ENCODE measurements at places on chromosomes 2 and 18.
A peak's percentile ranks its signal among the peaks of the same experiment; 100 is the strongest.

DNA sequence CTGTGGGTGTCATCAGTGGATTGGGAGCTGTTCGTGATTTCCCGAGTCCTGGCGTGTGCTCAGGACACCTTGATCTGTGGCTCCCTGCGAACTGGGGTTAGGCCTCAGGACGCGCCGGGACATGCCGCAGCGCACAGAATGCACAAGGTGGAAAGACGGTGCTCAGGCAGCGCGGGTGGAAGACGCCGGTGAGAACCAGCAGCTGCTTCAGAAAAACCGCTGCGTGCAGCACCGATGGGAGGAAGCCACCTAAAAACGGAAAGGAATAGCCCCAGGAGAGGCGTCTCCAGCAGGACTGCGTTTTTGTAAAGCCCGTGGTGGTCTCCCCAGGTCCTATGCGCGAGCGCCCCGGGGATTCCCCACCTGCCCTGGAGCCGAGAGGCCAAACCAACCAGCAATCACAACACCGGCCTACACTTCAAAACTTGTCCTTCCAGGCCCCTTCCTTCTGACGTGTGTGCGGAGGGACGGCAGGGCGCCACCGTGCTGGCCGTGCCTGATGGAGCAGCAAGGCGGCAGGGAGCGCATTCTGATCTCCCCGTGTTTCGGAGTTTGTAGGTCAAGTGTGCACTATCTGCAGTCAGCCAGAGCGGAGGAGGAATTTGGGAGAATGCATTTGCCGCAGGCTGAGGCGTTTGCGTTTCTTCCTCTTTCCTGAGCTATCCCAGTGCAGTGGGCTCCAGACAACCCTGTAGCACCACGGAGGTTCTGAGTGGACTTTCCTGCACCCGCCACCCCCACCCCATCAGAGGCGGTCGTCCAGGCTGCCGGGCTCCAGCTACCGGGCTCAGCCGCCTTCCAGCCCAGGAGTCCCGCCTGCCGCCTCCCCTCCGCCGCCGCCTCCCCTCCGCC, 32.2 kb downstream of the RTP5 start:
- peak; percentile 28 for DNase-seq

DNA sequence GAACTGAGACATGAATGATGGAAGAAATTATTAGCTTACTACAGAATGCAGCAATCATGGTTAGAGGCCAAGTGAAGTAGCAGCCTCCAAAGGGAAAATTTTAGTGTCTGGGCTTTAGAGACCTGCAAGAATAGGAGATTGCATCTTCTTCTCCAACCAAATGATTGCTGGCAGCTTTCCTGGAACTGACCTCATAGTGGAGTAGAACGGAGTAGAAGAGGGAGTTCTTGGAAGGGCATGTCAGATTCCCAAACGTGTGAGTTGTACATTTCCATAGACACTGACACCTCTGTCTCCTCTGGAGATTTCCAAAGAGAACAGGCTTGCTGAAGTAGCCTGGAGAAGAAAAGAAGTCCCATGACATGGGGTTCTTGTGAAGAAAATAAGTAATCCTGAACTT, 169.8 kb upstream of the ERBB4 start:
- DNase-seq: peak; percentile 39

DNA sequence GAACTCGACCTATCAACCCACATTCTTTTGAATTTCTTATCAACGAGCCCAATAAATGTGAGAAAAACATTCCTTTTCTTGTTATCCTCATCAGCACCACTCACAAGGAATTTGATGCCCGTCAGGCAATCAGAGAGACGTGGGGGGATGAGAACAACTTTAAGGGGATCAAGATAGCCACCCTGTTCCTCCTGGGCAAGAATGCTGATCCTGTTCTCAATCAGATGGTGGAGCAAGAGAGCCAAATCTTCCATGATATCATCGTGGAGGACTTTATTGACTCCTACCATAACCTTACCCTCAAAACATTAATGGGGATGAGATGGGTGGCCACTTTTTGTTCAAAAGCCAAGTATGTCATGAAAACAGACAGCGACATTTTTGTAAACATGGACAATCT, 378.2 kb downstream of the STK39 start:
- DNase-seq: no peak

- DNase-seq: peak; percentile 54
Observed at GRCh38 chr2:41598161-41598894, 449.5 kb upstream of the PKDCC start.

DNA sequence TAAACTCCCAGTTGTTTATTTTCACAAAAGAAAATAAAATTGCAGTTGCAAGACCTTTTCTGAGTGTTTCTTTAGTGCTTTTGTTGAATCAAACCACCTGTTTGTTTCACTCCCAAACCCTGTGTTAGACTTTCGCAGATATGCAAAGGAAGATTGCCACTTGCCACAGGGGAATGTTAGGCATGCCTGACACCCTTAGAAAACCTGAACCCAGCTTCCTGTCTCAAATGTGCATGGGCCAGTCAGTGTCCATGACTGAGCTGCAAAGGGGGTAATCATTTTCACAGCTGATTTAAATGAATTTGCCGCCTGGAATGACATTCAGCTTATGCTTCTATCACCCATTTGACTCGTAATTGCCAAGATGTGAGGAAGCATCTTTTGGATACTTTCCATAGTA, 17.5 kb downstream of the TGOLN2 start:
- no peak for DNase-seq

GRCh38 chr2:72144632-72145288, 2.9 kb downstream of the CYP26B1 start:
- DNase-seq: no peak

- no peak for DNase-seq
Observed at GRCh38 chr2:5021136-5021535, 671.0 kb upstream of the SOX11 start.

GRCh38 chr18:29823671-29824070, 1218.9 kb downstream of the DSC3 start:
- peak; percentile 0 for DNase-seq

DNA sequence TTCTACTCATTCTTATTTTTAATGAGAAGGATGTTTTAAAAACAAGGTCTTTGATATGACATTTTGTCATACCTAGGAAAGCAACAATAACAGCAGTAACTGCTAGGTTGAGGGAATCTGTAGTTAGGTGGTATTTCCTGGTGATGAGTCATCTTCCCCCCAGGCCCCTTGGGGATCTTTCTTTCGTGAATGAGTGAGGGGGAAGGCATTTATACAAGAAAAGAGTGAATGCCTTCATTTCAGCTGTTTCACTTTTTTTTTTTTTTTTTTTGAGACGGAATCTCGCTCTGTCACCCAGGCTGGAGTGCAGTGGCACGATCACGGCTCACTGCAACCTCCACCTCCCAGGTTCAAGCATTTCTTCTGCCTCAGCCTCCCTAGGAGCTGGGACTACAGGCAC, 108.6 kb downstream of the MAP4K4 start:
- DNase-seq: peak; percentile 79

- no peak for DNase-seq
Observed at GRCh38 chr2:34815052-34815741, 1216.1 kb upstream of the FAM98A start.

GRCh38 chr2:57296795-57297517, 749.6 kb upstream of the VRK2 start:
- DNase-seq: no peak

DNA sequence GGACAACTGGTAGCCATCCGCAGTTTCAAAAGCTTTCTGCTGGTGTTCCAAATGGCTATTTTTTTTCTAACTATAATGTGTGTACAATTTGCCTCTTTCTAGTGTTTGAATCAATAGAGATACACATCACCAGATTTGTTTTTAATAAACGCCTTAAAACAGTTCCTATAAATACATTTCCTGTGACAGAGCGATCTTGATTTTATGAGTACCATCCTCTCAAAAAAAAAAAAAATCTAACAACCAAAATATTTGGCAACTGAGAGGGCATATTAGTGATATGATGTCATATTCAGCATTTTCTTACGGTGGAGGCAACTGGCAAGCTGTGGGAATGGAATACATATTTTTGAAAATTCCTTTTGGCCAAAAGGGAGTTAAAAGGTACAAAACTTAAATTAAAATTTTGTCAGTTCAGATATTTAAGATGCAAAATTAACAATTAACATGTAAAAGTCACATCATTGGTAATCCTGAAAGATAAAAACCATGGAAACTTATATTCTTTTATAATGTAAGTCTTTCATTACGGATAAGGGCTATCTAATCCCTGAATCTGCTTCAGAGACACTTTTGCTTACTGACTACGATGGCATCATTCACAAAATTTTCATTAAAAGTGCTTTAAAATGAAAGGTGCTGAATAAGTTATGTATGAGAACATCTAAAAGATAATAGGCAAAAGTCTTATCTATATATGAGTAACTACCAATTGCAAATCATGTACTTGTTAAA, 268.4 kb downstream of the TCF4 start:
- DNase-seq: peak; percentile 71

- DNase-seq: no peak
Observed at GRCh38 chr2:126645211-126645618, 10.7 kb upstream of the GYPC start.

DNA sequence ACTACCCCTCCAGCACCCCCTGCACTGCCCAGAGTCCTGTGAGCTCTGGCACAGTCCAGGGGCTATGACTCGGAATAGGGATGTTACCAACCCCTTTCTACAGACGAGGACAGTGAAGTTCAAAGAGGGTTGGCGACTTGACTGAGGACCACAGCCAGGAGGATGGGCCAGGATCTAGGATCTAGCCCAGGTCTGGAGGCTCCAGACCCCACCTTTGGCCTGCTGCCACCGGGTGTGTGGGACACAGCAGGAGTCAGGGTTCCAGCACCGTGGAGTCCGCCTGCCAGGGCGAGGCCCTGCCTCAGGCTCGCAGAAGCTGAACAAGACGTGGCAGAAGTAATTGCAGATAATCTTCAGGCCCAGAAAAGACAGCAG, 37.9 kb upstream of the GPC1 start:
- DNase-seq: no peak

GRCh38 chr2:79717364-79718007, 204.6 kb downstream of the CTNNA2 start:
- DNase-seq: peak; percentile 98

DNA sequence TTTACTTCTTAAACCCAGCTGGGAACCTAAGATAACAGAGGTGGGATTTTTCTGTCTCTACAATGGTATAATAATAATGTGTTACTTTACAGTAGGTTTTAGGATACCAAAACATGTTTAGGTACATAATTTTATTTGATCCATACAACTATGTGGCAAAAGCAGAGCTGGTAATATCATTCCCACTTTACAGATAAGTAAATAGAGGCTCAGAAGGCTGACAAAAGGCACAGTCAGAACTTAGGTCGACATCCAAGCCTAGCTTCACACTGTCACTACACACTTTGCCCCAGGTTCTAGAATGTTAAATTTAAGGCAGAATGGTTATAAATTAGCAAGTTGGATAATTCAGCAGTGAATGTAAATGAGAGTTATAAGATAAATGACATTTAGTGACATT, 189.6 kb upstream of the PARD3B start:
- no peak for DNase-seq

DNA sequence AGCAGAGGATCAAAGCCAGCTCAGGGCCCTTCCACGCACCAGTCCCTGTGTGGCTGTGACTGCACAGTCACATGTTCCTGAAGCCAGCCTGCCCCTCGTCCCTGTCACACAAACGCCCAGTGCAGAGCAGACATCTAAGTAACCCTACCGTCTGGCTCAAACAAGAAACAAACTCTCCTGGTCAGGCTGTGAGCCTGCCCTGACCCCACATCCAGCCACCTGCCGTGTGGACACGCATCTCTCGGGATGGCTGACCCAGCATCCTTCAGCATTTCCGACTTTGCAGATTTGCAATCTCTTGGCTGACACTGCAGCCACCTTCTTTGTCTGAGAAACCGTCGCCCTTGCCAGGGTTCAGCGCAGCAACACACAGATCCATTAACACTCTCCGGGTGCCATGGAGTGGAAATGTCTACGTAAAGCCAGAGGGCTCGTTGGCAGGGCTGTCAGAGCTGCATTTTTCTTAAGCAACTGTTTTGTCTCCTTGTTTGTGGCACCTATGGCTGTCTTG, 82.3 kb upstream of the ASAP2 start:
- DNase-seq: no peak

- peak; percentile 38 for DNase-seq
Observed at GRCh38 chr2:10700078-10700803, 10.5 kb upstream of the NOL10 start.

- no peak for DNase-seq
Observed at GRCh38 chr18:31484461-31484860, 13.5 kb upstream of the DSG2 start.

GRCh38 chr18:13381944-13382365, 163.4 kb downstream of the LDLRAD4 start:
- peak; percentile 75 for DNase-seq

DNA sequence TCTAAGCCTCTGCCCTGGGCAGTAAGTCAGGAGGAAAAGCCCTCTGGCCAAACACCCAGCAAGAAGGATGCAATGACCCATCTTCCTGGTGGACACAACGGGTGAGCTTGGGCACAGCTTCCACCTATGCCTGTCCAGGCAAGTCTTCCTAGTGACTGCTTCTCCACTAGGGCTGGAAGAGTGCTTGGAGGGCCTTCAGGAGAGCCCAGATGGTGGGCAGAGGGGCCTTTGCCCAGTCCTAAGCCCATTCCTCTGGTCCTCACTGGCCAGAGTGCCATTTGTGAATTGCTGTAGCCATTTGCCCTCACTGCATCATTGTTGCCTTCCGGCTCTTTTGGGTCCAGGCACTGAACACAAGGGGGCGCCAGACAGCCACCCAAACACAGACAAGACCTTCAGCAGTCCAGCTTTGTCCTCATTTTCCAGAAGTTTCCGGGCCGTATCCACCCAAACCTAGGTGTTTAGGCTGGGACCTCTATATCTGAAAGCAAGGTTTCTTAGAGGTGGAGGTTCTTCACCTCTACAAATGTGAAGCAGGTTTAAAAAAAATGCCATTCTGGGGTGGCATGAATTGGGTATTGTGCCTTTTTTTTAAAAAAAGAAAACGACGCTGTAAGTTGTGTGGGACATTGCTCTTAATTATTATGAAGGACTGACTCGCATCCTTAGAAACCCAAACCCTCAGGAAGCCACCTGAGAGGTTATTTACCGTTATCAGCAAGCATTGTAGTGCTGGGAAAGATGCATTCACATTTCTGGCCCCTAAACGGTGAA, 29.5 kb downstream of the PAX8 start:
- DNase-seq: peak; percentile 71

DNA sequence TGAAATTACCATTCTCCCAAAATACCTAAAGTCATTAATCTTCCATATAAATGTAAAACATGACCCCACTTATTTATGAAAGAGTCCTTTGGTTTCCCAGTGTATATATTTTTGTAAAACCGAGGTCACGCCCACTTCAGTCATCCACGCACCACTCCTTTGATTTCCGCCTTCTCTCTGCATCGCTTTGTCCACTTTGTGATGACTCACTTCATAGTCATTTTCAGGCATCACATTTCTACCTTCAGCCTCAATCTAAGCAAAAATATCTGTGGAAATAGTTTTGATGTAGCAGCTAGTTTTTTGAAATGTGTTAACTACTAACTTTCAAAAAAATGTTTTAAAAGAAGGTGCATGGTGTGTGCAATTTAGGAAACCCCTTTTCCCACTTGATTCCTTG, 793.5 kb upstream of the SOX11 start:
- DNase-seq: peak; percentile 61
